ENCODE measurements at places on chromosomes 16 and 17. TPM values are rescaled to one million over a fixed set of nuclear protein-coding genes. Genes with fewer than 3 reads are reported as not detected.

- peak; percentile 94 for DNase-seq
These were observed 13.2 kb downstream of the RAI1 start for GRCh38 chr17:17694169-17695081.

DNA sequence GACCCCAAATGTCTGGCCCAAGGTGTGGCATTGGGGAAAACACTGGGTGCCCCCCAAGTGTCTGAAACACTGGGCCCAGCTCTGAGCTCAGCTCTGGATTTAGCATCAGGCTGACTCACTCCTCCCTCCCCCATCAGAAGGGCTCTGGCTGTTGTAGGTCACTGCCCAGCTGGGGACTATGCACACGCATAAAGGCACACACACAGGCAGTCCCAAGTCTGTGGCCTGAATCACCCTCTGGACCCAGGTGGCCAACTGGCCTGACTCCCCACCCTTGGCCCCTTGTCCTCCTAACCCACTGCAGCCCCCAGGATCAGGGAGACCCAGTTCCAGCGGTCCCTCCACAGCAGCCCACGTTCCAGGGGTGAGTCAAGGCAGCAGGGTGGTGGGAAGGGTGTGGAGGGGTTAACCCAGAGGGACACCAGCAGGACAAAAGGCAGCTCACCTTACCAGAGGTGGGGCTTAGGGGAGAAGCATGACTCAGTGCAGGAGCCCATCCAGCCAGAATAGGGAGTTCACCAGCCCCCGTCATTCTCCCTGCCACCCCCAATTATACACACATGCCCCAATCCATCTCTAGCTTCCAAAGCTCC, 47.0 kb downstream of the MYO18A start:
- DNase-seq, result no peak

DNA sequence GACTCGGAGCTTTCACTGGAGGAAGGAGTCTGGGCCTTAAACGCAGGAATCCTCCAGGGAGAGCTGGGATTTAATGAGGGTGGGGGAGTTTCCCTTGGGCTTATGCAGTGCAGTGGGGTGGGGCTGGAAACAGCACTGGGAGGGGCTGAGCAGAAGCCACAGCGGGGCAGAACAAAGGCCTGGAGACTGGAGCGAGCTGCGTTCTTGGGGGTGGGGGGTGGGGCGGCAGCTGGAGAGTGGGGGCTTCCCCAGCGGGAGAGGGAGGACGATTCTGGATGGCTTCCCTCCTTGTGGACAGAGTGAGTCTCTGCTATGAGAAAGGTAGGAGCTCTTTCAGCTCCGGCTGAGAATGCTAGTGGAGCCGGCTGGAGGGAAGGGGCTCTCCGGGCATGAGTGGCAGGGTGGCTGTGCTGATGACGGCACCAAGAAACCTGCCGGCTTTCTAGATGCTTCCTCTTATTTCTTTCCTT, 406.0 kb downstream of the SEC14L1 start:
- DNase-seq, result no peak

GRCh38 chr16:78939597-78939996, 660.9 kb downstream of the MAF start:
- no peak for DNase-seq

- no peak for DNase-seq
These were observed 19.7 kb downstream of the ADCY9 start for GRCh38 chr16:4096509-4096908.

DNA sequence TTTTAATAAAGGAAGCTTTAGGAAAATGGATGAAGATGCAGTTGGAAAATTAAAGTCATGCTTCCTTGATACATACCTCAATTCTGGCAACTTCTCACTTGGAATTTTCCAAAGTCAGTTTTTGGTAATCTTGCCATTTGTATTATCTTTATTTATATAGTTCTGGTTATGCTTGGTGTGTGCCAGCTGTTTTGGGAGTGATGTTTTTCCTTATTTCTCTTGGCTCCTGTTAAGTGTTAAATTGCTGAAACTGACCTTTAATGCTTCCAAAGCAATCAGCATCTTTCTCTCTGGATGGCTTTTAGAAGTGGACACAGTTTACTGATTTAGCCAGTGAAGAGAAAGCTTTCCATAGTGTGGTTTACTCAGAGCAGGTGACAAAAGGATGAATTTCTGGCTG, 70.1 kb upstream of the HAS3 start:
- DNase-seq, result no peak

DNA sequence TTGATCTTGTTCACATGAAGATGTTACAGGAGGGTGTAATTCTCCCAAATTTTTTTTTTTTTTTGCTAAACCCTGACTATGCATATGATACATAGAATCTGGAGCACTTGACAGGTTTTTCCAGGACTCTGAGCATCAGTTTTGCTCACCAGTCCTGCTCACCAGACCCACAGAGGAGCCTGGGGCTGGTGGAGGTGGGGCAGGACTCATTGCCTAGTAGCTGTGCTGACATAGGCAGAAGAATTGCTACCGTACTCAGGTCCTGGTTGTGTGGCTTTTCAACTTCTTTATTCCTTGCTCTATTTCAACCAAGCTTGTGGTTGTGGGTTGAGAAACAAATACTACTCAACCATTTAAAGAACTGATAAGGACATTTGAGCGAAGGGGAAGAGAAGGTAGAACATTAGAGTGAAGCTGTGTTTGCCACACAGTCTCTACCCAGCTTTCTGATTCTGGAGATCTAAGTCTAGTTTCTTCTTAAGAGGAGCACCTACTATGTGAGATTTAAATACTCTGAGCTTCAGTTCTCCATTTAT, 212.4 kb downstream of the UTP18 start:
- no peak for DNase-seq

DNA sequence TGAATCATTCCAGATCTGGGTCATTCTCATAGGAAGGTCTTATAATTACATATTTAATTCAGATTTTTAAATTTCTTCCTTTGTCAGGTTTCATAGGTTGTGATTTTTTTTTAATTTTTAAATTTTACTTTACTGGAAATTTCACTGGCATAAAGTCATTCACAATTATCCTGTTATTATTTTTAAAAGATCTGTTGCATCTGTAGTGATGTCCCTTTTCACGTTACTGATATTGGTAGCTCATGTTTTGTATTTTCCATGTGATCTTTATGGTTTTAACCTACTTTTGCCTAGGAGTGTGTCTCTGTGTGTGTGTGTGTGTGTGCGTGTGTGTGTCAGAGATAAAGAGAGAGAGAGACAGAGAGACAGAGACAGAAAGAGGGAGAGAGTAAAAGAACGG, 216.6 kb upstream of the KCNJ16 start:
- no peak for DNase-seq

DNA sequence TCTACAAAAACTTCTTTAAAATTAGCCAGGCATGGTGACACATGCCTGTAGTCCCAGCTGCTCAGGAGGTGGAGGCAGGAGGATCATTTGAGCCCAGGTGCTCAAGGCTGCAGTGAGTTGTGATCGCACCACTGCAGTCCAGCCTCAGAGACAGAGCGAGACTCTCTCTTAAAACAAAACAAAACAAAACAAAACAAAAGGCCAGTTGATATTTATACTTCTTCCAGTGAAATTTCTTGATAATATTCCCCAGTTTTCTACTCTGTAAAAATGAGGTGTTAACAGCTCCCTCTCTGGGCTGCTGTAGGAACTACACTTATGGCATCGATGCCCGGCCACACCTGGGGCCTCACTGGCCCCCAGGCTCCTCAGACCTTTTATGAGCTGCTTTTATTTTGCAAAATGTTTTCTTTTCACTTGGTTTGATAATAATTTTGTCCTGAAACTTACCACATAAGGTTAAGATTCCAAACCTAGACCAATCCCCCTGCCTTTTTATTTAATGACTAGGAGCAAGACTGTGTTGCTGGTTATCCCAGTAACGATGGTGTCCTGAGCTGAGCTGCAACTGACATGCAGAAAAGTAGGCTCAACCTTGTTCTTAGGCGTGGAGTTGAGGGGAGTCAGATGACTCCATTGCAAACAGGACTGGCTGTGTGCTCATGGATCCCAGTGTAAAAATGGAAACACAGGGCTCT, 17.6 kb downstream of the MAPK8IP3 start:
- no peak for DNase-seq

The SLC6A2 gene
- polyA plus RNA-seq, result not detected

DNA sequence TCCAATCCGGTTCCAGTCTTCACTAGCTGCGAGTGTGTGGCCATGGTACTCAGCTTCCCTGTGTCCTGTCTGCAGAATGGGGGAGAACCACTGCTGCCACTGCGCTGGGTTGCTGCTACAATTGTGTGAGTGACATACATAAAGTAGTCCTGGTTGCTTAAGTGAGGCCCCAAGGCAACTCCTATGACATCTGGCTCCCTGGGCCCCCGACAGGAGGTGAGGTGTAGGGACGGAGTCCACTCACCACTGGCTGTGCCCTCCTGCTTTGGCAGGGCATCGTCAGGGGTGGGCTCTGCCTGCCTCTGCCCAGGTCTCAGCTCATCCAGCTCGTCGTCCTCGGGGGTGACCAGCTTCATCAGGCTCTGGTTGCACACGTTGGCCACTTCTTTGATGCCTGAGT, 20.4 kb downstream of the VAC14 start:
- DNase-seq, result peak; percentile 60

- no peak for DNase-seq
These were observed 34.6 kb upstream of the MYOCD start for GRCh38 chr17:12631076-12631475.

- DNase-seq, result no peak
These were observed 9.0 kb upstream of the MTSS2 start for GRCh38 chr16:70694868-70695218.

DNA sequence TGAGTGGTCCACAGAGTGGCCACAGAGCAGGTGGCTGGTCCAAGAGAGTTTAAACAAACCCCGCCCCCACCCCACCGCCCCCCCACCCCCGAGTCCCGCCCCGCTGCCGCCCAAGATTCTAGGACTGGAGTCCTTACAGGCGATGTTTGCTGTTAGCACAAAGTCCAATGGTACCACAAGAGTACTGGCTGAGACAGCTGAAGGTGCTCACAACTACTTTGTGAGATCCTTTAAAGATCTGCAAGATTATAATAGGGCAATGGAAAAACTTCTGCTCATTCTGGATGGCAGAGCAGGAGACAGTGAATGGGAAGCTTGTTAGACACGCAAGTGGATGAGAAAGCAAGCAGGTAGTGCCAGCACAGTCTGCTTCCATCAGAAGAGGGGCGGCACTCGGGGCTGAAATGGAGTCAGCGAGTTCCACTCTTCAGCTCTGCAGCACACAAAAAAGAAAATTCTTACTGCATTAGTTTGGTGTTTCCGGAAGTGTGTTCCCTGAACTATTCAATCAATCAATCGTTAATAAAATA, 4.7 kb upstream of the TEKT3 start:
- no peak for DNase-seq

The ZNF287 gene
- polyA plus RNA-seq, result 5.9 TPM

DNA sequence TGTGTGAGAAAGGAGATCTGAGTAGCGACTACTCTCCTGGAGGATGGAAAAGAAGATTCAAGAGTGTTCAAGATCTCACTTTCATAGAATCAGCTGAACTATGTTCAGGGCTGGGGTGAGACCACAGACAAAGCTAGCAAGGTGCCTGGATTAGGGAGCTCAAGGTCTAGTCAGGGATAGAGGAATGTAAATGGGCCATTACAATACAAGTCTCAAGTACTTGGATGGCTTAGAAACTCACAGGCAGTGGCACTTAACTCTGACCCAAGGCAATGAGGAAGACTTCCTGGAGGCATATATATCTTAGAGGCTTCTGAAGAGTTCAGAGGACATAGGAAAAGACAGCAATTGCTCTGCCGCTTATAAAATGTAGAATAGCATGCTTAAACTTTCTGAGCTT, 184.9 kb upstream of the CDH11 start:
- no peak for DNase-seq

The TMEM219 gene
- polyA plus RNA-seq, result 144 TPM

DNA sequence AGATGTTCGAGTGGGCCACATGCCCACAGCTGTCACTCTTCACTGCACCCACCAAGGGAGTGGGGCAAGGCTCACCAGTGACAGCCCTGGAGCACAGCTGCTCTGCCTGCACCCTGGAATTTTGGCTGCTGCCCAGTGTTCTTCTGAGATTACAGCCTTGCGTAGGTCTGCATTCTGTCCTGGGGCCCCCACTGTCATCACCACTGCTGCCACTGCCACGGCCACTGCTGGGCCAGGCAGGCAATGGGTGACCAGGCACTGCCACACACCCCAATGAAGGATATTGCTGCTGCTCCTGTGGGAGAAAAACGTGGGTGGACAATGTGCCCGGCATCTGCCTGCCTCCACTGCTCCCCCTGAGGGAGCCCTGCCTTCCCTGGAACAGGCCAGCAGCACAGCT, 1717.0 kb downstream of the TP53TG3F start:
- peak; percentile 45 for DNase-seq

DNA sequence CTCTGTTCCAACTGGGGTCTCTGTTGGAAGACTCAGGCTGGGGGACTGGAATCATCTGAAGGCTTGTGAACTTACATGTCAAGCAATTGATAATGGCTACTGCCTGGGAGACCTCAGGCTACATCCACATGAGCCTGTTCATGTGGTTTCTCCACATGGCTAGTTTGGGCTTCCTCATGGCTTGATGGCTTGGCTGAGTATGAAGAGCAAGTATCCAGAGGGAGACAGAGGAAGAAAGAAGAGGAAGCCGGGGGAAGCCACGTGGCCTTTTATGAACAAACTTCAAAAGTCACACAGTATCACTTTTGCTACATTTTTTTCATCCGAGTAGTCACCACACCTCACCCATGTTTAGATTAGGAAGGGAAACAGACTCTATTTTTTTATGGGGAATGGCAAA, 158.9 kb downstream of the TRIM37 start:
- no peak for DNase-seq

GRCh38 chr17:45029758-45030423, 21.5 kb downstream of the DCAKD start:
- no peak for DNase-seq

DNA sequence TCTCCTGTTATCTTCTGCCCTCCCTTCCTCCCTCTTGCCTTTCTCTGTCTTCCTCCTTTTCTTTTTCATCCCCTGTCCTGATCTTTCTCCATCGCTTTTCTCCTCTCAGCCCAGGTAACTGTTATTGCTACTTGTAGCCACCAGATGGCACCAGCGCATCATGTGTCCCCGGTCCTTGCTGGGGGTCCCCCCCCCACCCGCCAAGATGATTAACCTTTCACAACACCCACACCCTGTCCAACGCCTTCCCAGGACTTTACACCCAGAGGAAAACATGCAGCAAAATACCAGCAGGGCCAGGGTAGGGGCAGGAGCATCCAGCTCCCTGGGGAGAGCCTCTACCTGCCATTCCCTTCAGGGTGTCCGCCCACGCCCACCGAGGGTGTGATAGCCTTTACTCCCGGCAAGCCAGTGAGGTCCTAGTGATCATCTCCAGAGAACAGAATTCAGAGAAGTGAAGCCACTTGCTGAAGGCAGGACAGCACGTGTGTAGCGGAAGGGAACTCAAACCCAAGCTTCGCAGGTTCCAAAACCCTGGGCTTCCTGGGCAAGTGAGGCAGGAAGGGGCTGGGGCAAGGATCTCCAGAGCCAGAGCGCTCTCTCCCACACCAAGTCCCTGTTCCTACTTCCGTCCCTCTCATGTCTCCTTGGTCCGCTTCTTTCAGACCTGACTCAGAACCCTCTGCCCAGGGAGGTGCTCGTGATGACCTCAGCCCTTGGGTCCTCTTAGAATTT, 13.4 kb upstream of the TAC4 start:
- DNase-seq, result no peak

The CDH1 gene
- polyA plus RNA-seq, result 5.4 TPM

GRCh38 chr16:15427648-15428239, 6.6 kb upstream of the BMERB1 start:
- DNase-seq, result peak; percentile 81

- DNase-seq, result no peak
These were observed 4.5 kb downstream of the ARHGDIA start for GRCh38 chr17:81866440-81867169.

Data from spleen (tissue), 13 donors.